HT1080 (cell line): ENCODE measurements at places on chromosomes 6 and 20.
A peak's percentile ranks its signal among the peaks of the same experiment; 100 is the strongest.

GRCh38 chr6:158847786-158848185 is 28.6 kb upstream of the EZR start:
- DNase-seq = no peak

DNA sequence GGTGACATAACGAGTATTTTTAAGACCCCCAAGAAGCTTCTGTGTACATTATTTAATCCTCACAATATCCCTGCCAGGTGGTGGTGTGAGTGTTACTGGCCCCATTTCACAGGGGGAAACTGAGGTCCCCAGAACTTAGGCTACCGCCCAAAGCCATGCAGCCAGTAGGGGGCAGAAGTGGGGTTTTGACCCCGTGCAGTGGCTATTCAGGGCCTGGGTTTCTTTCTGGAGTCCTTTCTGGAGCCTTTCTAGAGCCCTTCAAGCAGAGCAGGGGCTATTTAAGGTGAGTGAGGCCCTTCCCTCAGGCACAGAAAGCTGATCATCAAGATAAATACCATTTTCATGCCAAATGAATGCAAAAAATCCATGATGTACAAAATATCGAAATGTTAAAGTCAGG is 59.0 kb downstream of the CTCFL start:
- DNase-seq = no peak

- no peak for DNase-seq
These were observed 636 bp downstream of the SUPT3H start for GRCh38 chr6:45377043-45377553.

DNA sequence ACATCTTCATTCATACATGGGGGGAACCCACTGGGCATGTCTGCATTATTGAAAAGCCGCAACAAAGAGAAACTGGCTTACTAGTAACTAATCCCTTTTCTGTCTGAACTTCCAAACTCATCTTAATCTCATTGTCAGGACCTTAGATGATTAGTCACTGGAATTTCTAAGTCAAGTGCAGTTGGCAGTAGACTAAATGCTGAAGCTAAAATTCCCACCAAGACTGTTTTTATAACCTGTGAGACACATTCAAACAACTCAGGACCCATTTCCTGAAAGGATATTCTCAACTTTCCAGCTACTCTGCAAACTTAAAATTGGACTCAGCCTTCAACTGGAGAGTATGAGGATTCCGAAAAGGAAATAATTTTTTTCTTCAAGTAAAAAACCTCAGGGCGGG is 94.8 kb upstream of the SCAF8 start:
- DNase-seq = peak; percentile 70

DNA sequence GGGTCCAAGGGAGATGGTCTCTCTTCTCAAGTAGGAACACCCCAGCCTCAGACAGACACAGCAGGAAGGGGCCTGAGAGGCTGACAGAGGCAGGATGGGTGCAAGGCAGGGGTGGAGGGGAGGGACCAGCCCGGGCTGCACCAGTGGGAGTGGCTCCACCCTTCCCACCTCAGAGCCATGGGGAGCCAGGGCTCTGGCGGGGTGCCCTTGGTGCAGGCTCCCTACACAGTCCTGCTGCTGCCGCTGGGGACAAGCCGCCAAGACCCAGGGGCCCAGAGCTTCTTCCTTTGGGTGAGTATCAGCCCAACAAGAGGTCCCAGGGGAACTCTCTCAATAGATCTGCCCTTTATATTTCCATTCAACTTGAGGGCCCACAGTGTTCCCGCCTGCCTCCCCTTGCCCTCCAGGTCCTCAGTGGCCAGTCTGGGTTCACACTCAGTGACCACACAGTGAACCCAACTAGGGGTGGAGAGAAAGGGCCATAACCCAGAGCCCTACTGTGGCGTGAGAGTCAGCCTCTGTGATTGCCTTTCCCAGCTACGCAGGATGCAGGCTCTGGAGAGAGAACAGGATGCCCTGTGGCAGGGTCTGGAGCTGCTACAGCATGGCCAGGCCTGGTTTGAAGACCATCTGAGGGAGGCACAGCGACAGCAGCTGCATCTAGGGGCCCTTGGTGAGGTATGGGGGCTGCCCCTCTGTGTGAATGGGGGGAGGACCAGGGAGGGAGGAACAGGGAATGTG is 592 bp downstream of the SAPCD1 start:
- DNase-seq = no peak

DNA sequence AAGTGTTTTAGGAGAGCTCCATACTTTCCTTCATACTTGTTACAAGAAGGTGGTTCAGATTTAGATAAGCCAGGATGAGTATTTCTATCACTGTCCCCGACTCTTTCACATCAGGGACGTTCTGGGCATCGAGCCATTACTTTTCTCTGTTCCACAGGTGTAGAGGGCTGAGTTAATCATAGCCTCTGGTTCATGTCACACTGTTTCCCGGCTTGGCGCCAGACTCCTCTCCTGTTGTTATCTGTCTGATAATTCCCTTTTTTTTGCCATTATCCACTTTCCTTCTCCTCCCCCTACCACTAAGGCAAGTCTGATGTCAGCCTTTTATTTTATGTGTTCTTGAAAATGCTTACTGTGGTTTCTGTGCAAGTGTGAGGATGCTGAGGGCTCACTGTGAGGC is 593.4 kb downstream of the UTRN start:
- DNase-seq = no peak

DNA sequence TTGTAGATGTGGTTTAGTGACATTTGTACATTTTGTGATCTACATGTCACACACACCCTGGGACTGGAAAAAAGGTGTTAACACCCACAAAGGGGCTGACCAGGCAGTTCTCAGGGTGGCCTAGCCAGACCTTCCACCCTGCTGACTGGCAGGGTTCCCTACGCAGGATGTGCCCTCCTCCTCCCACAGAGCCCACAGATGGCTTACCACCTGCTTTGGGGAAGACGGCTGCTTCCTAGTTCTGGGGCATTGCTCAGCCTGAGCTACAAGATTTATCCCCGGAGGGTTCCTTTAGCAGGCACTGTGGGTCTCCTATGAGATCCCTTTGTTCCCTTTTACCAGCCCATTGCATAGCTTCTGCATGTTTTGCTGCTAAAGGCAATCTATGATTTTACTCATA is 35.1 kb downstream of the SNAP25 start:
- no peak for DNase-seq

DNA sequence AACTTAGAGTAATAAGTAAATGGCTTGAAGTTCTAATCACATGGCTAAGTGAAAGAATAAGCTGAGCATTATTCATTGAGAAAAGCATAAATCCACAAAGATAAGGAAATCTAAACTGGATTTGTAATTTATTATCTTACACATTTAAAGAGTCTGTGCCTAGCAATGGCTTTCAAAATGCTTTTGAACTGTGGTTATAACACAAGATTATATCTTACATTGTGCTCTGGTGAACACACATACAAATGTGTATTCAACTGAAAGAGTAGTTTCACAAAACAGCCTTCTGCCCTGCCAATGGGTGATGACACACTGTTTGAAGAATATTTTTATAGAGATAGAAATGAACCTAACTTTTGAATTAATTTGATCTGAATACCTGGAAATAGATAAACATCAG is 83.3 kb downstream of the AFDN start:
- DNase-seq = no peak

GRCh38 chr20:45347936-45348778 is at the start of gene SDC4:
SDC4 (minus strand) TSS chr20:45348424; CDS start chr20:45348384, 40 bp downstream.
- DNase-seq = no peak

- no peak for DNase-seq
These were observed 22.4 kb upstream of the TMEM217 start for GRCh38 chr6:37280162-37280887.

- DNase-seq = no peak
These were observed 130.2 kb upstream of the SYNDIG1 start for GRCh38 chr20:24339210-24339641.

- DNase-seq = no peak
These were observed 15.4 kb downstream of the GCLC start for GRCh38 chr6:53529324-53530036.

- peak; percentile 45 for DNase-seq
These were observed 105.6 kb upstream of the CLDN20 start for GRCh38 chr6:155158030-155158843.

DNA sequence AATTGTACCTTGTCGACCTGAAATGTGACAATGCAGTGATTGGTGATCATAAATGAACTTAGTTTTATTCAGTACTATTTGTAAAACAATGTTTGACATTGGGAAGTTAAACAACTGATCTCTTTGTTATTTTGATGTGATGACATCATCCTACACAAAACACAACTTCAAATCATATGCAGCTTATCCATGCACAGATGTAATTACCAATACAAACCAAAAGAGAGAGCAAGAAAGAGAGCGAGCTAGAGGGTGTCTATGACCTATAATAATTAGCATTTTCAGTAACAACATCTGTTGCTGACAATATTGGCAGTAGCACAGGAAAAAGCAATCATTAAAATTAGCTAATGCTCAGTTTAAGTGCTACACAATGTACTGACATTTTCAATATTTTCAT is 320.9 kb downstream of the UTRN start:
- DNase-seq = no peak

- no peak for DNase-seq
These were observed 398.9 kb upstream of the SULF2 start for GRCh38 chr20:48184229-48184628.

GRCh38 chr20:23520185-23520584 is 29.3 kb downstream of the CST8 start:
- peak; percentile 5 for DNase-seq

- no peak for DNase-seq
These were observed 86.7 kb upstream of the F13A1 start for GRCh38 chr6:6407071-6407741.

DNA sequence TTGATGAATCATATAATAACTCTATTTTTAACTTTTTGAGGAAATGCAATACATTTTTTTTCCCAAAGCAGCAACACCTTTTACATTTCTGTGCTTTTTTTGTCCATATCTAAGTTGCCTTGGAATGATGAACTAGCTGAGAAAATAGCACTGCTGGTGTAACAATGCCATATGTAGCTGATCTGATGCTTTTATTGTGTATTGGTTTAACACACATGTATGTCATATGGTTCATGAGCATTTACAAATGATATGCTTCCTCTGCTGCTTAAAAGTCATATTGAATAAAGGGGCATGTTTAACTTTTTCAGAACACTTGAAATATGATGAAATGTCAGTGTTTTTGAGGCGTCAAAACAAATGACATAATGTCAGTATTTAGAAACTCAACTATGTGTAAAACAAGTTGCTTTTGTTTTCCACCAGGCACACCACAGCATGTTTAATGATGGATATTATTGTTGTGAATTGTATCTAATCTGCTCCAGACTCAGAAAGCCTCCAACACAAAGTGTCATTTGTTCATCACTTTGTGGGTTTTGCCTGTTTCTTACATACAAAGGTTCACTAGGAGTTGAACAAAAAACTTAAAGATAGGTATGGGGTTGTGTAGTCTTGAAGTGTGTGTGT is 775.8 kb upstream of the FLRT3 start:
- no peak for DNase-seq

DNA sequence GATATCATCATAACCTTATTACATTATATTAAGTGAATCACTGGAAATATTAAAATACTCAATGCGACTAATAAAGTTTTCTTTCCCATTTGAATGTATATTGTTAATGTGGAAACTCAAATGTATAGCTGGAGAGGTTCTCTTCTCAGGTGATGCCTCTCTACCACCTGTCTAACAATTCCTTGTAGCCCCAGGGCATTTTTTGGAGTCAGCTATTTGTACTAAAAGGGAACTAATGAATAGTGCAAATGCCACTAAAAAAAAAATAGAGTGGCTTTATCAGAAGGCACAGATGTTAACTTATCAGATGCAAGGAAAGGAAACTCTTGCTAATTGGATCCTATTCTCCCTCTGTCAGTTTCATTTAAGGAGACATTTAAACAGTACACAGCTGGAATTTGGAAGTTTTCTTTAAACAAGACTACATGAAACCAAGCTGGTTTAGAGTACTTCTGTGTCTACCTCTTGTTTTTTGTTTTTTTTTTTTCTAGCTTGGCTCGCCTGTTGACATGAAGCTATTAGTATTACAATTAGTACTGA is 897.0 kb upstream of the SLC35B3 start:
- no peak for DNase-seq

DNA sequence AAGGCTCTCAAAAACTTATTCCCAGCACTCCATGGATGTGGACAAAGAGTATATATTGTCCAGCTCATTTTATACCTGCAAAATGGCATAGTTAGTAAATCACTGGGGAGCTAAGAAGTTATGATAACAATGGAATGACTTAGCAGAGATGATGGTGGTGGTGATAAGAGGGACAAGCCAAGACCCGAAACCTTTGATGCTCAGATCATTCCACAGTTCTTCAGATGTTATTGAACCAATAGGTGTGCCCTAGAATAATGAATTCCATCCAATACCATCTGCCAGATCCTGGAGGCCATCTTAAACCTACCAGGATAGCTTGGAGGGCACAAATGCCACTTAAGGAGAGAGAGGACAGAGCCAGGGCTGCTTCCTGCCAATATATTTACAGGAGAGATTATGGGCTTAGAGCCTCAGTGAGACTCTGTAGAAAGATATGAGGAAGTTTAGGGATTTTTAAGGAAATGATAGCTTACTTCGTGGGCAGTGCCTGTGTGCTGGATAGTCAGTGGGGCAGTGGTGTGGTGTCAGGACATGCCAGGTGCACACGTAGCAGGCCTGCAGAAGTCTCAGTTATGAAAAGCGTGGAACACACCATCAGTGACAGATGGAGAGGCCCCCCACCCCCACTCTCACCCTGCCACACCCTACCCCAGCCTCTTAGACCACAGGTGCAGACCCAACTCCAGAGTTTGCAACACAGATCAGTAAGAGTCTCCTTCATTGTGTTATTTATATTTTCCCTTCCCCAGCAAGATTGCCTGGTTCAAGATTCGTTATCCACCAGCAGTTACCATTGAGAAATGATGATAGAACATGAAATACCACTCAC is 209.7 kb upstream of the SUPT3H start:
- no peak for DNase-seq

GRCh38 chr6:5630636-5631035 is 369.3 kb downstream of the FARS2 start:
- no peak for DNase-seq

DNA sequence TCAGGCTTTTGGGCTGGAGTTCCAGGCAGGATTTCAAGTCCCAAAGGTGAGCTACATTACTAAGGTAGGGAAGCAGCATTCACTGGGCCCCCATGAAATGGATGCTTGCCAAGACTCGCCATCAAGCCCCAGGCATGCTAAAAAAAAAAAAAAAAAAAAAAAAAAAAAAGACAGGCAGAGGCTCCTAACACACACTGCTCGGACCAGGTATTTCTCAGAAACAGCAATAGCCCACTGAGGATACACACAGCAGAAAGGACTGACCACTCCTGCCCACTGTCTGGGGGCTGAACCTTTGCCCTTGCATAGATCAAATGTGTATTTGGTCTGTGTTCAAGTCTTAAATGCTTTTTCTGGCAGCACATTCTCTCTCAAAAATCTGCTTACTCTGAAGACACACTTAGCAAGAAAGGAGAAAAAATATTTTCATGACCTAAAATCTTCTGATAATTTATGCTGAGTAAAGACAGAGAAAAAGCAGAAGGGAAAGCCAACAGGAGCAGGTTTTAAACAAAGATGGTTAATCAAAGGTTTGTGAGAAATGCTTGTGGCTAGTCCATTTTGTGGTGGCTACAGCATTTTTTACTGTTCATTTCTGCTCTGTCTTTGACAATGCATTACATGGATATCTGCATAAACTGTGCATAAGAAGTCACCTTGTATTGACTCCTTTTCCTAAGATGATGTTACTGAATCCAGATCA is 37.9 kb upstream of the BEND6 start:
- DNase-seq = no peak
